Pancreas (tissue), 10 donors: ENCODE measurements at places on chromosomes 3 and 15.

GRCh38 chr3:47522082-47522987 is 8.8 kb upstream of the ELP6 start:
- H3K27me3 ChIP-seq = no peaks in the 10 kb centered on the region
- no peaks in the 10 kb centered on the region for H3K4me1 ChIP-seq
- H3K4me3 ChIP-seq = no peak overlapping the region
- DNase-seq = peak; percentile 72
- no peaks in the 10 kb centered on the region for H3K36me3 ChIP-seq

GRCh38 chr3:184196536-184196935 is 10.5 kb downstream of the ABCF3 start:
- no peaks in the 10 kb centered on the region for H3K4me1 ChIP-seq
- no peak overlapping the region for H3K4me3 ChIP-seq
- no peaks in the 10 kb centered on the region for H3K27me3 ChIP-seq
- no peak for DNase-seq

GRCh38 chr3:53346514-53346913 is 829 bp downstream of the DCP1A start:
- DNase-seq = no peak
- H3K4me1 ChIP-seq = peaks cover 25% of the 10 kb centered on the region
- H3K27ac ChIP-seq = peak overlapping the region; percentile 94
- H3K36me3 ChIP-seq = no peaks in the 10 kb centered on the region
- H3K27me3 ChIP-seq = no peaks in the 10 kb centered on the region

DNA sequence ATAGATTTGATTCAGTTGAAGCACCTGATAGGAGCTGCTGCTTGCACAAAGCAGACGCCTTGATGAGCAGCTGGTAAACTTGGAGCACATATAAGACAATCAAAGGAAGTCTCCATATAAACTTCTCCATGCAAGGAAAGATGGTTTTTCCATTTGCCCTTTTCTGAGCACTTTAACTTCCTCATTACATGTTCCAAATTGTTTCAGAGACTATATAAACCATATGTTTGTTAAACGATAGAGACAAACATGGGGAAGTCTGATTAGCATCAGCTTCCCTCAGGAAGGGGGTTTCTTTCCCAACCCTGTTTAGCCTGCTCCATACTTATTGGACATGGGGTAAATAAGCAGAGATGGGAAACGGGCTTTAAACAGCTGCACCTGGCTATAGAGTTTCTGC is 88.0 kb downstream of the DHX36 start:
- no peak overlapping the region for H3K27ac ChIP-seq
- no peaks in the 10 kb centered on the region for H3K36me3 ChIP-seq
- H3K4me1 ChIP-seq = no peaks in the 10 kb centered on the region
- H3K27me3 ChIP-seq = no peaks in the 10 kb centered on the region
- no peak for DNase-seq
- H3K4me3 ChIP-seq = no peak overlapping the region

DNA sequence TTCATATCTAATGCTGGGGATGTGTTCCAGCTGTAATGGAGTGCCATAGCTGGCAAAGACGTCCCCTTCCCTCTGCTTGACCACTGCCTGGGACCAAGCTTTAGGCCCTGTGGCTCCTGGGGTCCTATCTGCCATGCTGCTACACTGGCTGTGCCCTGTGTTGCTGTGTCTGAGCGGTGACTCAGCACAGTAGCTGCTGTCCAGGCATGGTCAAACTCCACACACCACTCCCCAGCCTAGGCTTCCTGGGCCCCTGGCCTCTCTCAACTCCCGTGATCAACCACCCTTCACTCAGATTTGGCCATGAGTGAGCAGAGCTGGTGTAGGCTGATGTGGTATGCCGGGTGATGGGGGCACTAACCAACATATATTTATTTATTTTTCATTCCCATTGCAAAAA is 27.0 kb downstream of the EPHB1 start:
- no peak overlapping the region for H3K27ac ChIP-seq
- no peaks in the 10 kb centered on the region for H3K36me3 ChIP-seq
- no peak for DNase-seq
- no peaks in the 10 kb centered on the region for H3K4me1 ChIP-seq
- no peak overlapping the region for H3K4me3 ChIP-seq
- no peaks in the 10 kb centered on the region for H3K27me3 ChIP-seq

DNA sequence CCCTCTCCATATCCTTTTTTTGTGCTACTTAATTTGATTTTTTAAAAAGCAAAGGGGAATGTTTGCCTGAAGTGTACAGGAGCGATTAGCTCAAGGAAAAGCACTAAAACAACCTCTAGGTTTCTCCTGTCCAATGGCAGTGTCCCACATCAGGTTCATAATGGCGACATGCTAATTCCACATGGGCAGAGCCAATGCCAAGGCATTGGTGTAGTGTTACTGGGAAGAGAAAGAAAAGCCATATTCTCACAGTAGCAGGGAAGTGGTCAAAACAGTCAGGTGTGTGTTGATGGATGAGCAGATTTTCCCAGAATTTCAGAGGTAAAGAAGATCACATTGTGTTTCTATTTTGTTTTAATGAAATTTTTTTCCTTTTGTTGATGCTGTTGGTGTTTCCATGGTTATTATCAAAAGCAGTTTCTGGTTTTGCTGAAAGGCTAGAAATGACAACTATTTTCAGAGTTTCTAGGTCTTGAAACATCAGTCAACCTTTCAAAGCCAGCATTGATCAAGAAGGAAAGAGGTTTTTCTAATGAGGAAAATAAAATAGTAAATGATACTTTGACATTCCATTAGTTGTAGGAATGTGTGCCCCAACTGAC is 65.2 kb downstream of the FNDC3B start:
- peaks cover 49% of the 10 kb centered on the region for H3K4me1 ChIP-seq
- H3K4me3 ChIP-seq = no peak overlapping the region
- no peak overlapping the region for H3K27ac ChIP-seq
- H3K36me3 ChIP-seq = no peaks in the 10 kb centered on the region

DNA sequence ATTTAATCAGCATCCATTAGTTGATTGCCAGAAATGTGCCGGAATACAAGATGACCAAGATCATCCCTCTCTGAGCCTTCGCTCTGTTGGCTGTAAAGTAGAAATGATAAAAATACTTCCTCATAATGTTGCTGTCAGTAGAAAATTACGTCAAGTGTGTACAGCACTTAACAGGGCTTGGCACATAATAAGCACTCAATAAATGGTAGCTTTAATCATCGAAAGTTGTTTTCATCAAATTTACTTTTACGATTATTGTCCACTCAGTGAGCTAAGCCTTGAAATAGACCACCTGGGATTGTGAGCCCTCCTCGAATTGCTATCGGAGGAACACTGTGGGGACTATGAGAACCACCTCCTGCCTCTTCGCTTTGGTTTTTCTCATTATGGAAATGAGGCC is 301.3 kb upstream of the TPRG1 start:
- no peaks in the 10 kb centered on the region for H3K27me3 ChIP-seq
- no peaks in the 10 kb centered on the region for H3K36me3 ChIP-seq
- H3K4me1 ChIP-seq = no peaks in the 10 kb centered on the region
- no peak overlapping the region for H3K4me3 ChIP-seq

DNA sequence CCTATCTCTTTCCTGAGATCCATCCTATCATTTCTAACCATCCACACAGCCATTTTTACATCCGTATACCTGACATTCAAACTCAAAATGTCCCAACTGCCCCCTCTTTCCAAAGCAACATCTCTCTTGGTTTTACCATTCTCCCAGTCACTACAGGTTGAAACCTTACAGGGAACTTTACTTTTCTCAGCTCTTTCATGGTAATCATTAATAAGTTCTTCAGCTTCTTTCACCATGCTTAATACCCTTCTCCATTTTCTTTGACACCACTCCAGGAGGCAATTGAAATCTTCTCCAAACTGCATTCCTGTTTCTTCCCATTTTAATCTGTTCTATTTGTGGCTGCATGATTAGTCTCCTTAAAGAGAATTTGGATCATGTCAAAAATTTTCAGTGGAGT is 352.5 kb downstream of the GAP43 start:
- H3K27me3 ChIP-seq = no peaks in the 10 kb centered on the region
- DNase-seq = no peak
- no peaks in the 10 kb centered on the region for H3K36me3 ChIP-seq
- no peaks in the 10 kb centered on the region for H3K4me1 ChIP-seq
- H3K4me3 ChIP-seq = no peak overlapping the region

- H3K27ac ChIP-seq = peak overlapping the region; percentile 71
- DNase-seq = no peak
- no peaks in the 10 kb centered on the region for H3K36me3 ChIP-seq
- no peak overlapping the region for H3K4me3 ChIP-seq
- no peaks in the 10 kb centered on the region for H3K4me1 ChIP-seq
These were observed 66.7 kb downstream of the FILIP1L start for GRCh38 chr3:100047455-100048141.

GRCh38 chr3:81500039-81500438 is 261.4 kb downstream of the GBE1 start:
- no peak overlapping the region for H3K27ac ChIP-seq
- no peak overlapping the region for H3K4me3 ChIP-seq
- no peak for DNase-seq
- no peaks in the 10 kb centered on the region for H3K27me3 ChIP-seq

GRCh38 chr3:146187334-146187950 is 26.5 kb upstream of the PLOD2 start:
- no peaks in the 10 kb centered on the region for H3K36me3 ChIP-seq
- no peak for DNase-seq
- no peak overlapping the region for H3K4me3 ChIP-seq
- no peaks in the 10 kb centered on the region for H3K27me3 ChIP-seq
- H3K4me1 ChIP-seq = no peaks in the 10 kb centered on the region
- H3K27ac ChIP-seq = no peak overlapping the region
